ENCODE measurements at places on chromosomes 7 and 10. TPM values are rescaled to one million over a fixed set of nuclear protein-coding genes. Genes with fewer than 3 reads are reported as not detected.
A peak's percentile ranks its signal among the peaks of the same experiment; 100 is the strongest.

DNA sequence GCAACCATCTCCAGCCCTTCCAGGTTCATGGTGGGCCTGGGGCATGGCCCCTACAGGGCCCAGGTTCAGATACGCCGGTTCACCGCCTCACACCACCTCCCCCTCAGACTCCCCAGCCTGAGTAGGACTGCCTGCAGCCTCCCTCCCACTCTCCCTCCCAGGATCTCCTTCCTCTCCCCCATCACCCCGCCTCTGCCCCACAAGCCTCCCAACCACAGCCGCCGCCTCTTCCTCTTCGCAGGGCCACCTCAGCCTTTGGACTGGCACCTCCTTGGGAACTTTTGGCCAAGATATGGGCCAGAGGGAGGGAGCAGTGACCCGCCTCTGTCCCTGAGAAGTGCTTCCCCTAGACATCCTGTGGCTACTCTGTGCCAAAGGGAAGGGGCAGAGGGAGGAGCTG is 9.3 kb downstream of the KCNIP2 start:
- H3K4me1 ChIP-seq: peaks cover 24% of the 10 kb centered on the region
- H3K36me3 ChIP-seq: no peaks in the 10 kb centered on the region
- no peak overlapping the region for H3K27ac ChIP-seq
- DNase-seq: peak; percentile 58

GRCh38 chr7:155986497-155987160 is 174.4 kb upstream of the SHH start:
- H3K4me3 ChIP-seq: no peak overlapping the region
- peak; percentile 7 for DNase-seq
- H3K27ac ChIP-seq: no peak overlapping the region
- no peaks in the 10 kb centered on the region for H3K27me3 ChIP-seq

- no peak for DNase-seq
- peak overlapping the region; percentile 14 for H3K27ac ChIP-seq
- no peaks in the 10 kb centered on the region for H3K4me1 ChIP-seq
- H3K36me3 ChIP-seq: no peaks in the 10 kb centered on the region
These were observed 74.1 kb upstream of the PRKG1 start for GRCh38 chr10:51000164-51000563.

- H3K27ac ChIP-seq: no peak overlapping the region
- H3K4me1 ChIP-seq: no peaks in the 10 kb centered on the region
- H3K36me3 ChIP-seq: peaks cover 76% of the 10 kb centered on the region
- no peaks in the 10 kb centered on the region for H3K27me3 ChIP-seq
These were observed 28.0 kb downstream of the NIPSNAP2 start for GRCh38 chr7:55992346-55992745.

GRCh38 chr7:38178695-38179344 is 775 bp downstream of the STARD3NL start:
- peak overlapping the region; percentile 68 for H3K4me3 ChIP-seq
- H3K27me3 ChIP-seq: no peaks in the 10 kb centered on the region
- peaks cover 25% of the 10 kb centered on the region for H3K4me1 ChIP-seq
- H3K27ac ChIP-seq: peak overlapping the region; percentile 97

DNA sequence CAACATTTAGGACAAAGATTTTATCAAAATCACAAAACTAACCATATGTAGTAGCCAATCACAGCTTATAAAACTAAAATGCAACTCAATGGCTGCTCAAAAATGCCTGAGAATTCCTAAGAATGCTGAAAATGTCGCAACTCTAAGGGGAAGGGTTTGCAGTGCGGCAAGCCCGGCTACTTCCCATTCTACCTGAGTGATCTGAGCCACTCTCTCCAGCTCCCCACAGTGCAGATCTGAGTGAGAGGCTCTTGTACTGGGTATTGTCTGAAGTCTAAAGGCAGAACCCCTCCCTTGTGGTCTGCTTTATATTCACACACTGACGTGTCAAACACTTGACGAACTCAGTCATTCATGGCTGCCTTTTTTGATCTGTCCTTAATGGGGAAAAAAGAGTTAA is 28.9 kb downstream of the RAB11FIP2 start:
- DNase-seq: peak; percentile 61
- no peak overlapping the region for H3K27ac ChIP-seq
- H3K4me1 ChIP-seq: no peaks in the 10 kb centered on the region

DNA sequence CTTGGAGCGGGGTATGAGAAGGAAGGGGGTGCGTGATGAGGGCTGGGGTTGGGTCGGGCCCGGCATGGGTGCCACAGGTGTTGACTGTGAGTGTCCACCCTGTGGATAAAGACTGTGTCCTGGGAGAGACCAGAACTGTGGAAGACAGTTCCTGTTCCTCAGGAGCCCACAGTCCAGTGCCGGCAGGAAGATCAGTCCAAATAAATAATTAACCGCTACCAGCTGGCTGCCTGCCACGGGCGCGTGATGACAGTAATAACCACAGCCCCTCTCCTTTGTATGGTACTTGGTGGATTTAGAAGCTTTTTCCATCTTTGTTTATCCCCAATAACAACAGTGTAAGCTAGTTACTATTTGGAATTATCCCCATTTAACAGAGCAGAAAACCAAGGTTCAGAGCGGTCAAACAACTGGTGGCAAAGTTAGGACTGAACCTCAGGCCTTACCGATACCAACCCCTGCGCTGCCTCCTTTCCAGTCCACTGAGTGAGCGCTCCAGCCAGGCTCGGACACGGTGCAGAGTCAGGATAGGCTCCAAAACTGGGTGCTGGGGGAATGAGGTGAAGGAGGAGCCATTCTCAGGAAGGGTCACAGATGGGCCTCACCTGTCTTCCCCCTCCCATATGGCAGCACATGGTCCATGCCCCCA is 5.1 kb downstream of the ZMIZ1 start:
- peaks cover 77% of the 10 kb centered on the region for H3K4me1 ChIP-seq
- no peaks in the 10 kb centered on the region for H3K36me3 ChIP-seq
- peak overlapping the region; percentile 95 for H3K27ac ChIP-seq
- no peaks in the 10 kb centered on the region for H3K27me3 ChIP-seq

GRCh38 chr7:24821045-24821753 is 63.9 kb upstream of the GSDME start:
- H3K27ac ChIP-seq: peak overlapping the region; percentile 63
- DNase-seq: no peak
- no peaks in the 10 kb centered on the region for H3K27me3 ChIP-seq
- no peak overlapping the region for H3K4me3 ChIP-seq

SOSTDC1 gene
- total RNA-seq: 3.8 TPM

PDK4 gene
- 111 TPM for total RNA-seq

DNA sequence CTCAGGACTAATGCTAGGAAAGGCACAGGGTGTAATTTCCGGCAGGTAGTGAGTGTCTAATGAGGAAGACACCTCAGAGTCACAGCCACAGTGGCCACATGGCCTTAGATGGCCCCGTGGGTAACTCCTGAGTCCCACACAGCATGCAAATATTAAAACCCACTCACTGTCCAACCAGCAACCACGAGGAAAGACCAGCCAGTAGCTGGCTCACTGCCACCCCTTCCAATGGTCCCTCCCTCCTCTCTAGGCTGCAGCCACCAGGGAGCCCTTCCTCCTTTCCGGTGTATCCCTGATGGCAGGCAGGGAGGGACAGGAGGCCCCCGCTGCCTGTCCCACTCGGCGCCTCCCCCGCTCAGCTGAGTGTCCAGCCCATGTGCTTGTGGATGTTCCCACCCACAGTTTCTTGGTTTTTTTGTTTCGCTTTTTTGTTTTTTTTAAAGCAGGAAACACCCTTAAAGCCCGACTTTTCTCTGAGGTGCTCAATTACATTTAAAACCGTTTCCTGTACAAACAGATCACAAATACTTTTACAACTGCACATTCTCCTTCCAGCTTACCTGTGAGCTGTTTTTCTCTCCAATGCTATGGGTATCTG is 9.2 kb downstream of the BNIP3 start:
- H3K27me3 ChIP-seq: no peaks in the 10 kb centered on the region
- DNase-seq: no peak
- H3K27ac ChIP-seq: peak overlapping the region; percentile 35
- peaks cover 14% of the 10 kb centered on the region for H3K4me1 ChIP-seq

Data from upper lobe of left lung (tissue), 6 donors.